ENCODE measurements at places on chromosomes 7 and 10.
A peak's percentile ranks its signal among the peaks of the same experiment; 100 is the strongest.

DNA sequence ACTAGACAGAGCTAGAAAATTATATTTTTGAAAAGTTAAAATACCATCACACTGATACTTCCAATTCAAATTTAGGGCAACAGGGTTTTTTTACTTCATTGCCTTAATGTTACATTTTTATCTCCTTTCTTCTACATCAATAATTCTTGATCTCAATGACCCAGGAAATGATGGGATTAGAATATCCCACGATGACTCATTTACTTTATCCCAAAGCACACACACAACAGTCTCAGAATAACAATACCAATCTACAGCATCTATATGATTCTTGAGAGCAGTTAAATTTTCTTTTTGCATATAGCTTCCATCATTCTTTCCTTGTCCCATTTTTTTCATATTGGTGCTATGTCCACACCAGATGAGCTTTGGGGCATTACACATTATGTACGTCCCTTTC, 98.4 kb upstream of the EEPD1 start:
- DNase-seq = no peak

DNA sequence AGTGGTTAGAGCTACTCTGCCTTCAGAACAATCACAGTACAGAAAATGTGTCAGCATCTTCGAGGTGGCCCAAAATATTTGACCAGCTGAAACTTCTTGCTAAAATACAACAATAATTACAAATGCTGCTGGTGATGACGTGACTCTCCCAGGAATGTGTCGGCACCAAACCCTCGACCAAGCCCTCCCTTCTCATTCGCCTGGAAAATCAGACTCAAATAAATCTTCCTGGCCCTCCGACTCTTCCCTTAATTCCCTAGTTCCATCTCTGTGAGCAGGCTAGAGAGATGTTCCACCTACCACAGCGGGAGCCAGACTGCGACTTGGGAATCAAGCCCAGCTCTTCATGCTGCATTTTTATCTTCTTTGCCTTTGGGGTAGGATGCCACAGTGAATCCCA, 4.1 kb downstream of the PRSS2 start:
- DNase-seq = no peak

DNA sequence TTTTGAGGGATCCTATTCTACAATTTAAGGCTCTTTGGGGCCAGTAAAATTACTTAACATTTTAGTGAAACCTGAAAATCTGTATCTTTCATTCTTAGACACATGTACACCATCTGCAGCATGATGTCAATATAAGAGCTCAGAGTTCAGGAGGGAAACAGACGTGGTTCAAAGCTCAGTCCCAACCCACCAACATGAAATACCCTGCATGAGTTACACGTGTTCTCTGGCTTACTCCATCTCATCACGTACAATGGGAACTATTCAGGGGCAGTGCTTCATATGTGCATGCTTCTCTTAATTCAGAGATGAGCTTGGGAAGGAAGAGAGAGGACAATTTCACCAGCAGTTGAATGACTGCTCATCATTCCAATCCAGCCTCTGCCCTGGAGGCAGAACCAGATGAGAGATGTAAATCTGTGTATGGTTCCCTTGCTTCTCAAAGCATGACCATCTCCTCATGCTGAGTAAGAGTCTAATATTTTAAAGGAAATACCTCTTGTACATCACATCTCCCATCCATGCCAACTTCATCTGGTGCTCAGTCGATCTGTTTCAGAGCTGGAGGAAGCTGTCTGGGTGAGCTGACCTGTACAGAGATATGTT, 29.0 kb upstream of the ADAM12 start:
- DNase-seq = no peak

DNA sequence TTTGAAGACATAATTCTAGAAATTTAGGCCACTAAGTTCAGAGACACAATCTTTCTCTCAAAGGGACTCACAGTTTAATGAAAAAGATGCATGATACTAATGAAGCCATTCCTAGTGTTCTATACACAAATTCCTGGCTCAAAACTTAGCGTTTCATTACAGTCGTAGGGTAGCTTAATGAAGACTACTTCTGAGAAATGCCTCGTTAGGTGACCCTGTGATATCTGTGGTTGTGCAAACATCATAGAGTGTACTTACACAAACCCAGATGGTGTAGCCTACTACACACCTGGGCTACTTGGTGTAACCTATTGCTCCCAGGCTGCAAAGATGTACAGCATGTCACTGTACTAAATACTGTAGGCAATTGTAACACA, 488 bp upstream of the CHCHD3 start:
- DNase-seq = no peak

DNA sequence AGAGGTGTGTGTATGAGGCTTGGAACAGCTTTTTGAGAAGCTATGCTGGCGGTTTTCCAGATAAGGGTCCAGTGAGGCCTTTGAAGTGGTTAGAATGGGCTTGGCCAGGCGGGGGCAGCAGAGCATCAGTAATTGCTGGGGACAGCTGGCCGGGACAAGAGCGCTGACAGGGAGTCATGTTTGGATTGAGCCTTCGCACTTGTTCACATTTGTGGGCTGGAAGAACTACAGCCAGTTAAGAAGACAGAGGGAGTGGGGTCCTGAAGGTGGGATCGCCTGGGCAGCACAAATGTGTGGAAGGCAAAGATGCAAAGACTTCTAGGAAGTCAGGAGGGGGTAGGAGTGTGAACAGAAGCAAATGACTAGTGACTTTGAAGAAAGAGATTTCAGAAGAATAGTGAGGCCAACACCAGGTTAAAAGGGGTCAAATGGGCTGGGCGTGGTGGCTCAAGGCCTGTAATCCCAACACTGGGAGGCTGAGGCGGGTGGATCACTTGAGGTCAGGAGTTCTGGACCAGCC, 12.7 kb upstream of the SDHAF3 start:
- peak; percentile 26 for DNase-seq

GRCh38 chr7:65477326-65477725, 103.7 kb downstream of the ZNF92 start:
- DNase-seq = peak; percentile 0

- no peak for DNase-seq
These were observed 61.8 kb upstream of the LRRC18 start for GRCh38 chr10:49001402-49001801.

- DNase-seq = no peak
These were observed 14.5 kb downstream of the GPRIN2 start for GRCh38 chr10:46541735-46542566.

DNA sequence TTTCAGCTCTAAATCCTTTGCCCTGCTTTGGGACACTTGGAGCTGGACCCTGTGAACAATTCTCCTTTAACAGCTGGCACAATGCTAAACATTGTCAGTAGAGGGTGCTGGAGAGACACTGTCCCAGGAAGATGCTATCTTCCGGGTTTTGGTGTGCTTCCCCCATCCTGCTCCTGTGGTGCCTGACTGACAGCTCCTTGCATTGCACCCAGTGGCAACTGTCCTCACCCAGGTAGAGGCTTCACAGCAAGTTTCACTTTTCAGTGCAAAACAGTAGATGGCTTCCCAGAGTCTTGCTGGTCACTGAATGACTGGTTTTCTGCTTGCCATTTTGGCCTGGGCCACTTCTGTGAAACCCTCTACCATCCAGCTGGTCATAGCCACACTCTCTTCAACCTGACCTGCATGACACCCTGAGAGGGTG, 77.3 kb downstream of the CDC14C start:
- DNase-seq = no peak

DNA sequence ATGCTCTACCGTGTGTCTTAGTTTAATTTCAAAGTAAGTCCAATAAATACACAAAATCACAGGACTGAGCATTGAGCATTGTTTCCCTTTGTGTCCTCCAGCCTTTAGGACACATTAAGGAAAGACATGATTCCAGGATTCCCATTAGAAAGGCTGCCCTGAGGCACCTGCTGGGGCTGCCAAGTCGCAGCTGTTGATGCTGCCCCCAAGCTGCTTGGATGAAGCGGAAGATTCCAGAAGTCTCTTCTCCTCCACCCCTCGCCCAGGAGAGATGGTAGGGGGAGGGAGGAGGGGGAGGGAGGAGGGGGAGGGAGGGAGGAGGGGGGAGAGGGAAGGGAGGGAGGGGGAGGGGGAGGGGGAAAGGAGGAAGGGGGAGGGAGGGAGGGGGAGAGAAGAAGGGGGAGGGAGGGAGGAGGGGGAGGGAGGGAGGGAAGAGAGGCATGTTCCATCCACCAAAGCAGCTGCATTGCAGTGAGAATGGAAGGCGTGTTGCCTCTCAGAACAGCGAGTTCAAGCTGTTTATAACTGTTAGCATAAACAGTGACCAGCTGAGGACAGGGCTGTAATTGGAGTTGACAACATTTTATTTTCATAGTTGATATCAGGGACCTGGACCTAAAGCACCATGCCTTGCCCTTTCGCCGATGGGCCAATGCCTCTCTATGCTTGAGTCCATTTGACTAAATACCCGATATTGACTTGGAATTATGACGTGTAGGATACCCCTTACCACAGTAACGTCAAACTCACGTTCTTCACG, 67.3 kb downstream of the DIP2C start:
- no peak for DNase-seq

- no peak for DNase-seq
These were observed 87.3 kb upstream of the SEC61G start for GRCh38 chr7:54846273-54846672.

DNA sequence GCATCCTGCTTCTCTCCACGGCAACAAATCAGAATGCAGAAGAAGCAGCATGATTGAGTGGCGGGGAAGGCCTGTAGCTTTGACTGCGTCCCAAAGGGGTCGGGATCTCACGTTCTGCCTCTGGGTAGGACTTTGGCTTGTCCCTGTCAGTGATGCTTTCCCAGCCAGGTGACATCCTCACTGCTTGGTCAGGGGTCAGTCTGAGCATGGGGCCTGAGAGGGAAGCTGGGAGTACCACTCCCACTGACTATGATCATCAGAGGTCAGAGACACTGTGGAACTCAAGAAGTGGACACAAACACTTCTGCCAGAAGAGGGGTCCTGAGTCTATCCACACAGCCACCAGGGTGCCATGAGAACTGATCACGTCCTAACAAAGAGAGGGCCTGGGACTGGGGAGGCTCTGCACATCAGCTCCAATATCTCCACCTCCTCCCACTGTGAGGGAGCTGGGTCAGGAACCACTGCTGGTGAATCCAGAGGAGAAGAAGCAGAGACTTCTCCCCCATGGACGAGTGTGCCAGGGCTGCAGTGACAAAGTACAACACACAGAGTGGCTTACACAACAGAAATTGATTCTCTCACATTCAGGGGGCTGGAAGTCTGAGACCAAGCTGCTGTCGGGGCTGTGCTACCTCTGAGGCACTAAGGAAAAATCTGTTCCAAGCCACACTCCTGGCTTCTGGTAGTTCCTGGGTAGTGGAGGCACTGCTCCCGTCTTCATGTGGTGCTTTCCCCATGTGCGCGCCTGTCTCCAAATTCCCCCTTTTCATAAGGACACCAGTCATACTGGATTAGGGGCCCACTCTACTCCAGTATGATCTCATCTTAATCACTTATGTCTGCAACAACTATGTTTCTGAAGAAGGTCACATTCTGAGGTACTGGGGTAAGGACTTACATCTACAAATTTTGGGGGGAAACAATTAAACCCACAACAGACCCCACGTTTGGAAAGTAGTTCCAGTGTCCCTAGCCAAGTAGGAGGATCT, 131.1 kb downstream of the CYP26A1 start:
- DNase-seq = no peak

DNA sequence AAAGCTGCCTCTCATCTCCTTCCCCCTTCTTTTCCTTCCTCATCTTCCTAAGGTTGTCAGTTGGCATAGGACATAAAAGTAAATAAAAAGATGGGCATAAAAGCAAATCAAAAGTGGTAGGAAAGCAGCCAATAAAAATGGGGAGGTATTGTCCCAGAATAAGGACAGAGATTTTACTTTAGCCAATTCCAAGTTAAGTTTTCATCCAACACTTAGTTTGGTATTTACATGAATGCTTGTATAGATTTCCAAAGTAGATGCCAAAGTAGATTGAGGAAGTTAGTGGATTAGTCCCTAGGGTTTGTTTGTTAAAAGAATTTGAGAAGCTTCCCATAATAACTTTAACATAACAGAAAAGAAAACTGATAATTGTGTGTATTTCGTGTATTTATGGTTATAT, 33.7 kb downstream of the HDAC9 start:
- DNase-seq = no peak

DNA sequence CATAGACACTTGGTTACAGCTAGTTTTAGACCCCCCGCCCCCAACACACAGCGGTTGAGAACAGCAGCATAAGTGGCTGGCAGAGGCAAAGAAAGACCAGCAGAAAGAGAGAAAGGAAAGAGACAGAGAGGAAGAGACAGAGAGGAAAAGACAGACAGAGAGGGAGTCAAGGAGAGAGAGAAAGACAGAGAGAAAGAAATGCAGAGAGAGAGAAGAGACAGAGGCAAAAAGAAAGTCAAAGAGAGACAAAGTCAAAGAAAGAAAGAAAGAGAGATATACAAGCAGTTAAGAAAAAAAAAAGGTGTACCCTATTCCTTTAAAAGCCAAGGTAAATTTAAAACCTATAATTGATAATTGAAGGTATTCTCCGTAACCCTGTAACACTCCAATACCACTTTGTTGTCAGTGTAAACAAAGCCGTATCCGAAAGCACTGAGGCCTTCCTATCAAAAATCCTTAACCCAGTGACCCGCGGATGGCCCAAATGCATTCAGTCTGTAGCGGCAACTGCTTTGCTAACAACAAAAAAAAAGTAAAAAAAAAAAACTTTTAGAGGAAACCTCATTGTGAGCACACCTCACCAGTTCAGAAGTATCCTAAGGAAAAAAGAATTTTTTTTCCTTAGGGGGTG, 11.9 kb upstream of the SLC12A9 start:
- DNase-seq = no peak

DNA sequence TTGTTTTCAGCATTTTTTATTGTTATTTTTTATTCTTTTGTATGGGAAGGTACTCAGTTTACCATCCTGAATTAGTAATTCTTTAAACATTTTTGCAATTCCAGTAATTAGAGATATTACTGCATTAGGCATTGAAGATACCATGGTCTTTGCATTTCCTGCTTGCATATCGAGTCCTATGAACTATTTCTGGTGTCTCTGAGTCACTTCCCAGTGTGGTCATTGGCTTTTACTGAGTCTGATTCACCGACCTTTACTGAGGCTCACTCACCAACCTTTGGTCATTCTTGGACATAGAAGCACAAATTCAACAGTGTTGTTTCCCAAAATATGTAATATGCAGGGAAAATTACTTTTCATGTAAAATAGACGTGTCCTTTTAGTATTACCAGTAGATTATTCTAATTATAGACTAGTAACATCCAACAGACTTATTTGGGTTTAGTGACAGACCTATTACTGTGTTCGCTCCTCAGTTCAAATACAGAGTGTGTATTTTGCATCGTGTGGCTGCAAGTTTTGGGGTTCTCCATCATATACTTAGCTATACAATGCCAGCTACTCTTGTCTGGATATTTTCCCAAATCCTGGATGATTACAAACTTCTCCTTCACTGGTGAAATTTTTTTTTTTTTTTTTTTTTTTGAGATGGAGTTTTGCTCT, 180.7 kb upstream of the PRSS1 start:
- DNase-seq = no peak

GRCh38 chr10:9010093-9010492, 955.6 kb downstream of the GATA3 start:
- no peak for DNase-seq

GRCh38 chr7:138981332-138982203, at the start of gene KIAA1549:
Gene KIAA1549, minus strand, starts transcription at chr7:138981389. Its CDS starts 120 bp downstream, at chr7:138981269.
- DNase-seq = no peak

Data from NCI-H1417 treated with DMSO at 0.1 percent for 48 hours (cell line).